Islet precursor cell (in vitro differentiated cells): ENCODE measurements at places on chromosomes 11 and 22.
A peak's percentile ranks its signal among the peaks of the same experiment; 100 is the strongest.

GRCh38 chr22:46055911-46056545 is 79.1 kb upstream of the WNT7B start:
- DNase-seq, result peak; percentile 46

GRCh38 chr11:99275521-99275920 is 254.8 kb downstream of the CNTN5 start:
- DNase-seq, result no peak

GRCh38 chr11:72816404-72816990 is 2.3 kb downstream of the ATG16L2 start:
- DNase-seq, result peak; percentile 92

DNA sequence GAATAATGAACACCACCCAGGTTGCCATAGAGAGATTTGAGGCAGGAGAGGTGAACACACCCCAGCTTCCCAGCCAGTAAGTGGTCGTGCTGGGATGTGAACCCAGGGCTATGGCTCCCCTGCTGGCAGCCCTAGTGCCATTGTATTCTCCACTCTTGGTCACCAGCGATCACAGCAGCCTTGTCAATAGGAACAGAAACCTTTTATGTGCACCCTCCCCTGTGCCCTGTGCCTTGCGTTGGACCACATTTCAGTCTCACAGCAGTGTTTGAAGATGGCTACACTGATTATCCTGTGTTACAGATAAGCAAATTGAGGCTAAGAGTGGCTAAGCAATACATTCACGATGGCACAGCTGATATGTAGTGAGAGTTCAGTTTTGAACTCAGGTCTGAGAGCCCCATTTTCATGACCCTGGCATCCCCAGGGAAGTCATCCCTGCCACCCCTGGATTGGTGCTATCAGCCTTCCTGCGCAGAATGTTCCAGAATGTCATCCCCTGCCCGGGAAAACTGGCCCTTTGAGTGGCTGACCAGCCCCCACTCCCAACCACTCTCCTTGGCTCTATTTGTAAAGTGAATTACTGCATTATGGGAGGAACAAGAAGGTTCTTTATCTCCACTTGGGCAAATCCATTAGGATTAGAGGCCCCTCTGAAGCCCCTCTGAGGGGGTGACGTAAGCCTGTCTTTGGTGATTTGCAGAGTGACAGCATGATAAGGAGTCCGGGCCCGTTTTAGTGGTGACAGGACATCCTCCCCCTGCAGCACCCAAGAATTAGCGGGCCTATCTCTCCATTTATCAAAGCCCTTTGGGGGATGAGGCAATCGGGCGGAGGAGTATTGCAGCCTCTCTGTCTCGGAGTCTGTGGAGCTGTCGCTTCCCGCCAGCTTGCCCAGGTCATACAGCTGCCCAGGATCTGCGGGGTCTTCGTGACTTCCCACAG is 30.9 kb downstream of the SMIM38 start:
- DNase-seq, result peak; percentile 74

GRCh38 chr22:32473388-32473952 is 1.1 kb upstream of the FBXO7 start:
- DNase-seq, result peak; percentile 56

GRCh38 chr11:100823360-100823759 is 136.3 kb downstream of the ARHGAP42 start:
- no peak for DNase-seq

- no peak for DNase-seq
These were observed 882 bp downstream of the ANO1 start for GRCh38 chr11:70078781-70079616.

- no peak for DNase-seq
These were observed 11.0 kb downstream of the BCO2 start for GRCh38 chr11:112186304-112186703.

DNA sequence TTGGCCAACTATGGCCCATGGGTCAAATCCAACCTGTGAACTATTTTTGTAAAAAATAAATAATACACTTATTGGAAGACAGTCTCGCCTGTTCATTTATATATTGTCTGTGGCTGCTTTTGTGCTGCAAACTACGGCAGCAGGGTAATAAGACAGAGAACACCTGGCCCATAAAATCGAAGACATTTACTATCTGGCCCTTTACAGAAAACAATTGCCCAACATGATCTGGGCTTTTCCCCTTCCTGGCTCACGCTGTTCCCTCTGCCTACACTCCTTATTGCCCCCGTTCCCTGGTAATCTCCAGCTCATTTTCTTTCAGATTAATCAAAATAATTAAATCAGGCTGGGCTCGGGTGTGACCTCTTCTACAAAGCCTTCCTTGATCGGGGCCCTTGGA is 5.6 kb downstream of the PLAAT2 start:
- DNase-seq, result no peak

DNA sequence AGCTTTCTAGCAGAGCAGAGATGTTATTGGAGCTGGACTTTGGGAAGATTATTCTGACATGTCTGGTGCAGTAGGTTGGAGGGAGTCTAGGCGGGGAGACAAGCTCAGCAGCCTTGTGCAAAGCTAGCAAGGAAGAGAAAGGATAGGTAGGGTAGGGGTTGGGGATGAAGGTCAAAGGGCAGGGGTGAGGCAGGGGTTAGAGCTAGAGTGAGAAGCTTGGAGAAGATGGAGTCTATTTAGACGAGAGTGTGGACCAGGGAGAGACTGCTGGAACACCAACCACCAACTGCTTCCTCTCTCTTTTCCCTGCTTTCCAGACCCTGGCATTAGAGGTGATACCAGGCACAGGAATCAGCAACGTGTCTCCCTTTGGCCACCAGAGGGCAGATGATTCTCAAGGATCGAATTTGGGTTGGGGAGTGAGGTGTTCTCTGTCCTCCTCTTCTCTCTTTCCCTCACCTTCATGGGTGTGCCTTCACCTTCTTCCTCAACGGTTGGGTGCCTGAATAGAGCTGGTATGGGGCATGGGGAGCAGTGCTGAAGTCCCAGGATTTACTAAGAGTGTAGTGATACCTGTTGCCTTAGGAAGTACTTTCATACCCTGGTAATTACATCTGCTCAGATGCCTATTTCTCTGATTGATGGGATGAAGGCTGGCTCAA is 1.8 kb upstream of the MARK2 start:
- peak; percentile 90 for DNase-seq

GRCh38 chr11:76745561-76746207 is 37.5 kb upstream of the TSKU start:
- no peak for DNase-seq

- DNase-seq, result no peak
These were observed 28.1 kb upstream of the OLFML1 start for GRCh38 chr11:7457211-7457610.

GRCh38 chr22:48704335-48704734 is 1123.3 kb downstream of the BRD1 start:
- no peak for DNase-seq

DNA sequence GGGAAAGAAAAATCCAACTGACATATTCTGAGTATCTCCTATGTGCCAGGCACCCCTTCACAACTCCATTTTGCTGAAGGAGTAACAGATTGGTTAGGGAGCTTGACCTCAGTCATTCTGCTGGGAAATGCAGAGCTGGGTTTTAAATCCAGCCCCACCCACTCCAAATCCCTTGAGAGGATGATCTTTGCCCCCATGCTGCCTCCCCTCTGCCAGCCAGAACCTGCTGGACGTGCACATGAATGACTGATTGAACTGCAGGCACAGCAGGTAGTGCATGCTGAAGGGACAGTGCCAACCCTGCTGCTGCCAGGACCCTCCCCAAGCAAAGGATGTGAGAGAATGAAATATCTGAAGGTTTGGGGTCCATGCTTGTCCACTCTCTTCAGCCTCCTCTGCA is 340.9 kb downstream of the BUD13 start:
- no peak for DNase-seq

- peak; percentile 57 for DNase-seq
These were observed 11.4 kb upstream of the CAT start for GRCh38 chr11:34427186-34427805.

DNA sequence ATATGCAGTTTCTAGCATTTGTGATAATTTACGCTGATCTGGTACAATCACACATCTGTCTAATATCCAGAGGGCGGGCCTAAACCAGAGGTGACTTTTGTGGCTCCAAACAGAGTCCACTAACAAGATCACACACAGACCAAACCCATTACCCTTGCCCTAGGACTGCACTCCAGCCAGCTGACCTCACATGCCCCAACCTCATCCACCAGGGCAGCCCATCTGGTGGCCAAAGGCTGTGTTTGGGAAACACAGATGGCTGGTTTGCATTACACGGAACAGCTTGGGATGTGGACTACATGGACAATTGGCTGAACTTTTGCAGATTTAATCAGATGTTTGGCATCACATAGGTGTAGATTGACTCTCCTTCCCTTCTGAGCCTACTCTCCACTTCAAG is 228.2 kb downstream of the GRIK4 start:
- no peak for DNase-seq

- DNase-seq, result no peak
These were observed 564.7 kb downstream of the KCNA4 start for GRCh38 chr11:29452146-29452545.

DNA sequence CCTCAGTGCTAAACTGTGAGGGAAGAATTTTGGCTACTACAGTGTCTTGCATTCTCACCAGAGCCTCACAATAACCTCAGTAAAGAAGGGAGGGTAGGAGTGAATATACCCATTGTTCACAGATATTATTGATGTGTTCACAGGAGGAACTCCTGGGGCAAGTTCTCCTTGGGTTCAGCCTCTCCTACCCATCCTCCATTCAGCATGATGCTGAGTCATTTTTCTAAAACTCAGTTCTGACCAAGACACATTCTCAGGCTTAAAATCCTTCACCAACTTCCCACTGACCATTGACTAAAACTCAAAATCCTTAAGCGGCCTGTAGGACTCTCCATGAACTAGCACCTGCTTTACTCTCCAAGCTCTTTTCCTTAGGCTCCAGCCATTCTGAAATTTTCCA is 48.7 kb downstream of the SYTL2 start:
- DNase-seq, result no peak

- DNase-seq, result no peak
These were observed 48.0 kb downstream of the LRRC32 start for GRCh38 chr11:76622493-76623094.

DNA sequence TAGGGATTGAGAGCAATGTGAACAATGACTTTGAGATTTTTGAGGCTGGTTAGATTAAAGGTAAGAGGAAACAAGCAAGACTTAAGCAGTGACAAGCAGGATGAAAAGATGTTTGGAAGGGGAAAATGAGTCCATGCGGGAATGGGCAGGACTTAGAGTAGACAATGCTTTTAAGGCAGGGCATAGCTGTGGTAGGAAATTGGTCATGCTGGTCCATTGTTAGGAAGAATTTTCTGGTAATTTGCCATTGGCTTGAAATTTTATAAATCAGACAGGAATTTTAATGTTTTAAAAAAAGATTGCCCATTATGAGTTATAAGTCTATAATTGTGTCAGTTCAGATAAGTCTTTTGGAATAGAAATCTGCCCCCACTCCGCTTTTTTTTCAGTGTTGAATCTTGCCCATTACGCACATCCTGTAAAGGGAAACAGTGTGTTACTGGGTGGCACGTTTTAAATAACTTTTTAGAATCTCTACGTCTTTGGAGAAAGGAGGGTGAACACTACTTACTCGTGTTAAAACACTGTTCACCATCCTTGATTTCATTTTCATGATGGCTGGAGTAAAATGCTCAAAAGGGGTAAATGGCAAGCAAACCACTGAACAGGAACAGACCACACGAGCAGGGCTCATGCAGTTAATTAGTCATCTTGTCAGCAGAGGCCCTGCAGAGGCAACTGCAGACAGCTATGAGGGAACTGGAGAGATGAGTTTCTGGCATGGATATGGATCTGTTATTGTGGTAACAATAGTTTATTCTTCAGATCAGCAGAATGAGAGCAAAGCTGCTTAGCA is 25.0 kb downstream of the SWAP70 start:
- DNase-seq, result peak; percentile 74

DNA sequence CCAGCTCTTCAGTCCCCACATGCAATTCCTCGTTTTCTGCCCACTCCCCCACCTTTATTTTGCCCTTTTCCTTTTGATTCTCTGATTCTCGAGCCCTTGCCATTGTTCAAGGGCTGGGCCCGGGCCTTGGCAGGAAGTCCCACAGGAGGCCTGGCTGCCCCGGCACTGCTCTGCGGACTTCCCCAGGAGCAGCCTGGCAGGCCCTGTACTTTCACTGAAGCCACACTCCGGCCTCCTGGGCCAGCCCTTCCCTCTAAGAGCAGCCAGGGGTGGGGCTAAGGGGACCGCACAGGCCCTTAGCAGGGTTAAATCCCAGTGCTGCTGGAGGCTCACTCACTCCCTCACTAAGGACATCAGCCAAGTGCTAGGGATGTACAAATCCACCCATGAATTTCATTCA is 4.1 kb downstream of the LRRC32 start:
- peak; percentile 77 for DNase-seq

- peak; percentile 98 for DNase-seq
These were observed 1.4 kb upstream of the GGA1 start for GRCh38 chr22:37607010-37607934.

DNA sequence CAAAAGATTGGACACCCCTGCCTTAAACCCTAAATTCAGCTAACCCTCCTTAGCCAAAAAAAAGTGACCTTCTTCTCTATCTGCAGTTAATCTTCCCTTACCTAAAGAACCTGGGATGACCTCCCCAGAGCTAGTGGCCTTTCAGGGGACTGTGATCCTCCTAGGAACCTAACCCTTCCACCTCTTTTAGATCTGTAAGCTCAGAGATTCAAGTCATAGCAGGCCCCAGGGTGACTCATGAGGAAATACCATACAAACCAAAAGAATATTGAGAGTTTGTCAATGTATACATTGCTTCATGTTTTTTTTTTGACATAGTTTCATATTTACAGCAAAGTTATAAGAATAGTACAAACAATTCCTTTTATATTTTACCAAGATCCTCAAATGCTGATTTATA is 38.3 kb upstream of the CXCR5 start:
- no peak for DNase-seq

- DNase-seq, result peak; percentile 61
These were observed 410 bp downstream of the GLB1L3 start for GRCh38 chr11:134276396-134277182.

DNA sequence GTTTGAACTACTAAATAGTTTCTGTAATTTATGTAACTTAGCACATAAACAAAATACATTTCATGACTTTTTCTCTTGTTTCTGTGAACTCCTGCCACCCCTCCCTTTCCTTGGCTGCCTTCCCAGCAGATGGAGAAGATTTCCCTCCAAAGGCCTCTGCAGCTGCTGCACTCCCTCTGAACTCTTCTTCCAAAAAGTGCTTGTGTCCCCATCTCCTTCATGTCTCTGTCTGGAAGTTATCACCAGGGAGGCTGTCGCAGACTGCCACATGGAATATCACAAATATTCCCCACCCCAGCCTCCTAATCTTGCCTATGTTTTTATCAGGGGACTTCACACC is 1068.3 kb downstream of the OPCML start:
- DNase-seq, result no peak

DNA sequence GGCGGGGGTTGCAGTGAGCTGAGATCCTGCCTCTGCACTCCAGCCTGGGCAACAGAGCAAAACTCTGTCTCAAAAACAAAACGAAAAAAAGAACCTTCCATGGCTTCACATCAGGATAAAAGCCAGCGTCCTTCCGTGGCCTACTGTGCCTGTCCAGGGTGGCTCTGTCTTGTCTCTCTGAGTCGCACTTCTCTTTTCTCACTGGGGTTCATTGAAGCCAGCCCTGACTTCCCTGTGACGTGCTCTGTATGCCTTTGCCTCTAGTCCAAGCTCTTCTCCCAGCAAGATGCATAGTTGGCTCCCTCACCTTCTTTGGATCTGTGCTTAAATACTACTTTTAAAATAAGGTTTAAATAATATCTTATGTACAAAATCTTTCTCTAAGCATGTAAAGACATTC is 11.6 kb downstream of the ATXN10 start:
- no peak for DNase-seq
